ENCODE measurements at places on chromosomes 16 and 17. TPM values are rescaled to one million over a fixed set of nuclear protein-coding genes. Genes with fewer than 3 reads are reported as not detected.
A peak's percentile ranks its signal among the peaks of the same experiment; 100 is the strongest.

The PRAC1 gene
- total RNA-seq, result not detected

The FN3K gene
- 12.2 TPM for total RNA-seq

The EPN3 gene
- not detected for total RNA-seq

The ELMO3 gene
- total RNA-seq, result 2.6 TPM

The CLEC18B gene
- total RNA-seq, result 1.5 TPM

The C17orf67 gene
- 3.8 TPM for total RNA-seq

The FASN gene
- 168 TPM for total RNA-seq

The SGF29 gene
- 76.8 TPM for total RNA-seq

DNA sequence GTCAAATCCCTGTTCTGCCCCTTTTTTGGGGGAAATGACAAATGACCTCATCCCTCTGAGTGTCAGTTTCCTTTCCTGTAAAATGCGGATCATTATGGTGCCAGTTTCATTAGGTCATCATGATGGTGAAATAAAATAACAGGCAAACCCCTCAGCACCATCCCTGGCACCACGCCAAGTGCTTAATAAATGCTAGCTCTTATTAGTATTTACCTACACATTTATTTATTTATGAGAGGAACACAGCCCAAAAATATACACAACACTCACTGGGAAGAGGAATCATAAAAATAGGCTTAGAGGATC lies 28.6 kb upstream of the GPRC5B start:
- no peaks in the 10 kb centered on the region for H3K36me3 ChIP-seq
- H3K4me1 ChIP-seq, result no peaks in the 10 kb centered on the region
- no peak for DNase-seq

- no peak overlapping the region for H3K4me3 ChIP-seq
- H3K36me3 ChIP-seq, result no peaks in the 10 kb centered on the region
- H3K27ac ChIP-seq, result no peak overlapping the region
- no peaks in the 10 kb centered on the region for H3K4me1 ChIP-seq
- no peak for DNase-seq
- no peaks in the 10 kb centered on the region for H3K27me3 ChIP-seq
Observed at GRCh38 chr16:66079671-66080334, 286.7 kb upstream of the CDH5 start.

DNA sequence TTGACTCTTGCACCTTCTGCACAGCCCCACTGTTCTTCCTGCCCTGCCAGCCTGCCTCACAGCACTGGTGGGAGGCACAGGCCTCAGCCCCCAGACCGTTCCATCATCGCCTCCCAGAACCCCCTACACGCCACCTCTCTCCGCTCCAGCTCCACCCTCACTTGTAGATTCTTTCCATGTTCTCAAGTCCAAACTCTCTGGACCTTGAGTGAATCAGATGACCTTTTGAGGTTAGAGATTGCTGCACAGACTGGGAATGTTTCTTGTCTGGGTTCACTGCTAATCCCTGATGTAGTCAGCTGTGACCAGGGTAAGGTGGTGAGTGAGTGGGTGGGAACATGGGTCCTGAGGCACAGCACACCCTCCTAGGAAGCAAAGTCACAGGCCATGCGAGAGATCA lies 272.4 kb downstream of the IRF8 start:
- no peaks in the 10 kb centered on the region for H3K36me3 ChIP-seq
- DNase-seq, result no peak
- H3K27ac ChIP-seq, result no peak overlapping the region
- no peaks in the 10 kb centered on the region for H3K4me1 ChIP-seq
- no peak overlapping the region for H3K4me3 ChIP-seq

DNA sequence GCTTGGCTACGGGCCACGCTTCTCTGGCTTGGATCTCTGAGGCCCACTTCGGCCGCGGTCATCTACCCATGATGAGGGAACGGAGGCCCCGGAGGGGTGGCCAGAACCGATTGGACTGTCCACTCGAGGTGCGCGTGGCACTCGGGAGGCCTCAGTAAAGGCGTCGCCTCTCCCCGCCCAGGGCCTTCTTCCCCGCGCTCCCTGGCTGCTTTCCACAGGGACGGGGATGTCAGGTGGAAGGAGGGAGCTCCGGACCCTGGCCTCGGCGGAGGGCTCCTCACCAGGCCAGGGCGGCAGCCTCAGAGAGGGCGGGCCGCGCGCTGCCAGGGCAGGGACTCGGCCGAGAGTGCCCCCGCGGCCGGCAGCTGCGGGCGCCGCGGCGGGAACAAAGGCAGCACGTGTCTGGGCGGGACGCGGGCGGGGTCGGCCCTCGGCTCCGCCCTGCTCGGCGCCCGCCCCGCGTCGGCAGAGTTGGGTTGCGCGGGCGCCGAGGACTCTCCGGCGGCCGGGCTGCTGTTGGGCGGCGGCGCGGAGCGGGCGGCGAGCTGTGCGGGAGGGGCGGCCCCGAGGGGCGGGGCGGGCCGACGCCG lies 587 bp upstream of the CDK5R1 start:
- no peak overlapping the region for H3K4me3 ChIP-seq
- peaks cover 15% of the 10 kb centered on the region for H3K4me1 ChIP-seq
- no peaks in the 10 kb centered on the region for H3K27me3 ChIP-seq
- peak; percentile 76 for DNase-seq

- no peak for DNase-seq
- H3K4me1 ChIP-seq, result no peaks in the 10 kb centered on the region
- no peak overlapping the region for H3K4me3 ChIP-seq
Observed at GRCh38 chr16:47057630-47057993, 84.1 kb upstream of the DNAJA2 start.

DNA sequence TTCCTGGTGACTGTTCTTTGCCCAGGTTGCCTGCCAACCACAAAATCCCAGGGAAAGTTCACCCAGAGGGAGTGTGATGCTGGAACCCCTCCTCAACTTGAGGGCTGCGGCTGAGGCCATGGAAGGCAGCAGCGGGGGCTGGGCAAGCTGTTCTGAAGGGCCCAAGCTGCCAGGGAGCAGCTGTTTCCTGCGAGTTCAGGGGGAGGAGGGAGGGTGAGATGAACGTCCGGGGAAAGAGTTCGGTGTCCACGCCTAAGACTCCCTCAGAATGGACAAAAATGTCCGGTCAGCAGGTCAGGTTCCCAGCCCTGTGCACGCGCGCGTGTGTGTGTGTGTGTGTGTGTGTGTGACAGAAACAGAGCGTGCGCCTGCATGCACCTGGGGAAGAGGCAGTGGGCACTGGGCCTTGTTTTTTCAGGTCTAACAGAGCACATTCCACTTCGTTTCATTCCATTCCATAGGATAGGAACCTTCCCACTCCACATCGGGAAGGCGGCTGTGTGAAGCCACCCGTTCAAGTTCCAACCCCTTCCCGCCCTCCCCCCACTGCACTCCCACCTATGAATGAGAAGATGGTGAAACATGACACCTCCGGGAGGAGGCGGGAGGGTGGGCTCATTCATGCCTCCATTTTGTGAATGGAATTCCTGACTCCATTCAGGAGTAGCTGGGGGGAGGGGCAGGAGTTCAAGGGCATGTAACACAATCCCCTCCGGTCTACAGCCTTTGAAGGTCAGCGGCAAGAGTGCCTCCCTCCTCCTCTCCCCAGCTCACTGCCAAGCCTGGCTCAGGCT lies 15.7 kb downstream of the ETV4 start:
- peaks cover 3% of the 10 kb centered on the region for H3K36me3 ChIP-seq
- H3K4me1 ChIP-seq, result no peaks in the 10 kb centered on the region
- H3K27ac ChIP-seq, result no peak overlapping the region
- DNase-seq, result no peak

DNA sequence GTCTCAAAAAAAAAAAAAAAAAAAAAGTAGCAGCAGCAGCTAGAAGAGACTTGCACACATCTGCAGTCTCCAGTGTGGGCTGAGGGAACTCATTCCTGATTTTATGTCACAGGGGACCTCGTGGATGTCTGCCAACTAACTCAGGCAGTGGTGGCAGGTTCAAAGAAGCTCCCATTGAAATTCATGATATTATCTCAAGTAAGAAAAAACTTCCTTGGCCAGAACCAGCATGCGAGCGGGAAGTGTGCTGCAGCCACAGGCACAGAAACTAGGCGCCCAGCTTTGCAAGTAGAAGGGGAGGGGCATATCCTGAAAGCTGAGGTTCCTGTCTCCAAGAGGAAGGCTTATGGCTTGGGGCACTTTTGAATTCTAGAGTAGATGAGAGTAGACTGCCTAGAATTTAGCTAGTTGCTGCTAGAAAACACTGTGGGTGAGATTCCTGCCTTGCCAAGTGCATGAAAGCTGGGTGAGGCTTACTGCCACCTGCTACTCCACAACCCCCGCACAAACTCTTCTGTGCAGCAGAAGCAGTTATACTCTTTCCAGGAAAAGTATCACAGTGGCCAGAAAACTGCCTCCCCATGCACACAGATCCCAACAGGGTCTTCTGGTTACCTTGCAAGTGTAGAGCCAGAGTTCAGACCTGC lies 603.8 kb upstream of the CA10 start:
- no peak overlapping the region for H3K27ac ChIP-seq
- no peak for DNase-seq
- H3K27me3 ChIP-seq, result no peaks in the 10 kb centered on the region
- H3K36me3 ChIP-seq, result no peaks in the 10 kb centered on the region
- no peak overlapping the region for H3K4me3 ChIP-seq

DNA sequence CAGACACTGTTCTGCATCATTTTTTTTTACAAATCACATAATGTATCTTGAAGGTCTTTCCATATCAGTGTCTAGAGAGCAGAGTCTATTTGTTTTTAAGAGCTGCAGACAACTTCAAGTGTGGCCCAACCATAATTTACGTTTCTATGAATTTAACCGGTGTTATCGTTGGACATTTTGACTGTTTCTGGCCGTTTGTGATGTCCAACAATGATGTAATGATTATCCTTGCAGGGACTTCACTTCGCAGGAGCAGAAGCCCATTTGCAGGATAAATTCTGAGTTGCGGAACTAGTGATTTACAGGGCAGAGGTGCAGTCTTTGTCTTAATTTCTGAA lies 26.9 kb upstream of the HLF start:
- no peak for DNase-seq
- peaks cover 19% of the 10 kb centered on the region for H3K4me1 ChIP-seq
- H3K27me3 ChIP-seq, result no peaks in the 10 kb centered on the region
- peak overlapping the region; percentile 14 for H3K27ac ChIP-seq
- no peaks in the 10 kb centered on the region for H3K36me3 ChIP-seq

- peak overlapping the region; percentile 80 for H3K4me3 ChIP-seq
- H3K27me3 ChIP-seq, result no peaks in the 10 kb centered on the region
- no peaks in the 10 kb centered on the region for H3K36me3 ChIP-seq
Observed at GRCh38 chr17:73309727-73310596, 1.8 kb downstream of the CDC42EP4 start.

DNA sequence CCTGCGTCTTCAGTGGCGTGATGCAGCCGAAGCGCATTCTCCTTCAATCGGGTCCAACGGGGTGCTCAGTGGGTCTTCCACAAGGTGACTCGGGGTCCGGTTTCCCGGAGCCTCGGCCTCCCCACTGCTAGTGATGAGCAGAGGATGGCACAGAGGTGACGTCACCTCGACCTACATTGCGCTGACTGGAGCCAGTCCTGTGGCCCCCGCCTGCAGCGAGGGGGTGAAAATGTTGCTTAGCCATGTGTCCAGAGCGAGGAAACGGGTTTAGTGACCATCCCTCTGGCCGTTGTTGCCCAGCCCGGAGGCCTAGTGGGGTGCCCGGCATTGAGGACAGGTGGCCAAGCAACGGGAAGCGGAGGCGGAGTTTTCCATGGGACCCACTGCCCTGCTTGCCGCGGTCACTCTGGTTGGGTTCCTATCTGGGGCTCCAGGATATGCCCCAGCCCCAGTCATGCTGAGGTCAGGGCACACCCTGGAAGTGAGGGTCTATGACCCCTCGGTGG lies 190.6 kb upstream of the CIBAR2 start:
- peaks cover 48% of the 10 kb centered on the region for H3K4me1 ChIP-seq
- no peak for DNase-seq
- H3K27me3 ChIP-seq, result no peaks in the 10 kb centered on the region

DNA sequence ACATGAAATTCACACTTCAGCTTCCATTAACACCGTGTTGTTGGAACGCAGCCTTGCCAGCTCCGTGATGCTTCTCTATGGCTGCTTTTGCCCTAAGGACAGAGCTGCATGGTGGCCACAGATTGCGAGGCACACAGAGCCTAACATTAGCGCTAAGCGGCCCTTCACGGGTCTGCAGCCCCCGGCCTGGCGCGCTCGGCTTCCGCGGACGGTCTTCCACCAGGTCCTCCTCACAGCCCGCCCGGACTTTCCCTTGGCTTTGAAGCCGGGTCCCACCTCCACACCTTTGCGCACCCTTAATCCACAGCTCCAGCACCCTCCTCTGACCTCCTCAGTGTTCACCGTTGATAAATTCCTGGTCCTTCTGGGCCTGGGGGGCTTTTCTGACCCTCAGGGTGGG lies 19.6 kb downstream of the SCGB1C2 start:
- no peak overlapping the region for H3K4me3 ChIP-seq
- H3K36me3 ChIP-seq, result no peaks in the 10 kb centered on the region
- H3K27ac ChIP-seq, result no peak overlapping the region
- no peaks in the 10 kb centered on the region for H3K4me1 ChIP-seq
- no peak for DNase-seq
- H3K27me3 ChIP-seq, result no peaks in the 10 kb centered on the region

- peaks cover 9% of the 10 kb centered on the region for H3K27me3 ChIP-seq
- no peaks in the 10 kb centered on the region for H3K36me3 ChIP-seq
- H3K4me1 ChIP-seq, result peaks cover 16% of the 10 kb centered on the region
- DNase-seq, result no peak
- H3K4me3 ChIP-seq, result peak overlapping the region; percentile 65
- H3K27ac ChIP-seq, result peak overlapping the region; percentile 83
Observed at GRCh38 chr17:7435676-7436555, 681 bp downstream of the TMEM102 start.

DNA sequence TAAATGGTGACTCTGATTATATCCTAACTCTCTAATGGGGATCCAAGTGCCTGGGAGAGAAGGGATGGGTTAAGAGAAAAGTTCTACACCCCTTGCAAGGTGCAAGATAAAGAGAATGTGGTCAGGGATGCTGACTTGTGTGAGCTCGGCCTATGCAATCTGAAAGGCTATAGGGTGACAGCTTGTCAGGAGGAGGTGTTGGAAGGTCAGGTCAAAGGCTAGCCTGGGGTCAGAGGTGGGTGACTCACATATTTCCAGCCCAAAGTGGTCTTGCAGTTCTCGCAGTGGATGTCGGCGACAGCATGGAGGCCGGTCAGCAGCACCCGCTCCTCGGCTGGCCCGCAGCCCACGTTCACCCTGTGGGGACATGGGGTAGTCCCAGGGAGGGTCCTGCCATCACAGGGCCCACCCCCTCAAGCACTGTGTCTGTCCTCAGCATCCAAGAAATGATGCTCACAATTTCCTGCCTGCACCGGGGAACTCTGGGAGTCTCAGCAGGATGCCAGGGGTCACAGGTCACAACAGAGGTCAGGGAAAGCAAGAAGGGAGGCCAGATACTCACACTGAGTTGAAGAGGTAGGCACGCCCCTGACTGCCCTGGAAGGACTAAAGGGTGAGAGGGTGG lies 1.4 kb downstream of the YPEL3 start:
- H3K27ac ChIP-seq, result peak overlapping the region; percentile 78
- no peak for DNase-seq
- peak overlapping the region; percentile 76 for H3K4me3 ChIP-seq
- peaks cover 4% of the 10 kb centered on the region for H3K36me3 ChIP-seq
- H3K27me3 ChIP-seq, result no peaks in the 10 kb centered on the region
- peaks cover 34% of the 10 kb centered on the region for H3K4me1 ChIP-seq

DNA sequence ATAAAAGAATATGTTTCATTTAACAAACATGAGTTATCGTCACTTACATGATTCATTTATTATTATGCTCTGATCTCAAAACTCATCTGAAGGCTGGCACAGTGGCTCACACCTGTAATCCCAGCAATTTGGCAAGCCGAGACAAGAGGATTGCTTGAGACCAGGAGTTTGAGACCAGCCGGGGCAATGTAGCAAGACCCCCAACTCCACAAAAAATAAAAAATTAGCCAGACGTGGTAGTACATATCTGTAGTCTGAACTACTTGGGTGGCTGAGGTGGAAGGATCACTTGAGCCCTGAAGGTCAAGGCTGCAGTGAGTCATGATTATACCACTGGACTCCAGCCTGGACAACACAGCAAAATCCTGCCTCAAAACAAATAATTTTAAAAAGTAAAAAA lies 16.0 kb downstream of the APPBP2 start:
- H3K36me3 ChIP-seq, result no peaks in the 10 kb centered on the region
- no peak overlapping the region for H3K4me3 ChIP-seq
- DNase-seq, result no peak
- no peak overlapping the region for H3K27ac ChIP-seq
- H3K27me3 ChIP-seq, result no peaks in the 10 kb centered on the region

Data from naive thymus-derived CD4-positive, alpha-beta T cell (primary cell).